ENCODE measurements at places on chromosomes 13 and 19.
A peak's percentile ranks its signal among the peaks of the same experiment; 100 is the strongest.

- DNase-seq = peak; percentile 43
These were observed 30.4 kb upstream of the SLC1A5 start for GRCh38 chr19:46818812-46819211.

GRCh38 chr19:16470911-16471811, 609 bp downstream of the EPS15L1 start:
- DNase-seq = no peak

DNA sequence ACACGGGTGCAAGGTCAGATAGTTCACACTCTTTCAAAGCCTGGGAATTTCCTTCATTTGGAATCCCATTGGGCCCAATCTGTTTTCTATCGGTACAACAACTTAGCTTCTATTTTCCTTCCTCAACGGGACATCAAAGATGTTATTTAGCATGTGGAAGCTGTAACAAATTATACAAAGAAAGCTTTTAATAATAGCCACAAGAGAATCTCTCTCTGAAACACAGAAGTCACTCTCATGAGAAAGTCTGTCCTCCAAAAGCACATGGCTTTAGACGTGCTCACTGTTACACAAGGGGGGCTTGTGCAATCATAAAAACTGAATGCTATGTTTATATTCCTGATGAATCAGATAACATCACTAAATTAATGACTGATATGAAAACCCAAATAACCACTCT, 28.9 kb upstream of the CYSLTR2 start:
- DNase-seq = no peak

GRCh38 chr13:100470866-100471505, 117.6 kb downstream of the GGACT start:
- DNase-seq = no peak

DNA sequence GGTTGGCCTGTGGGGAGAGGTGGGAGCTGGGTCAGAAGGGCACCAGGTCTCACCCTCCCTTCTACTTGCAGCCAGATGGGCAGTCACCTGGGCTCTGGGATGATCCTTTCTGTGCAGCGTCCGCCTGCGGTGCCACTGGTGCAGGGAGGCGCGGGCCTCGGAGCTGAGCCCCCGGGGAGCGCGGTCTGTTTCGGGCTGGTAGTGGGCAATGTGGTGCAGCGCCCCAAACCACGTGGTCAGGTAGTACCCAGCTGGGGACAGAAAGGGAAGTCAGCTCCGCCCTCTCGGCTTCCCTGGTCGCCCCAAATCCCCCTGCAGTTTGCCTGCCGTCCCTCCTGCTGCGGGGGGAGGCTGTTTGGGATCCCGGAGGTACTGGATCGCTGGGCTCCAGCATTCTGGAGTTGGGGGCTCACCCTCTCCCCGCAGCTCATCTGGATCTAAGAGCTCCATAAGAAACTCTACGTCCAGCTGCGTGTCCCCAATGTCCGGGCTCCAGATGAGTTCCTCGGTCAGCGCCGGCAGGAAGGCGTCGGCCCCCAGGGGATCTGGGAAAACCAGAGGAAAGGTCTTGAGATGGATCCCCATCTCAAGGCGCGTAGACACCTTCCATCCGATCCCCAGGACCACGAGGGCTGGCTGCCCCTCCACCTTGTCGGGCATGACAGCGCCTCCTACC, 8.8 kb downstream of the RINL start:
- DNase-seq = peak; percentile 46

Data from H9 (cell line).